ENCODE measurements at places on chromosomes 3 and 15. TPM values are rescaled to one million over a fixed set of nuclear protein-coding genes. Genes with fewer than 3 reads are reported as not detected.

DNA sequence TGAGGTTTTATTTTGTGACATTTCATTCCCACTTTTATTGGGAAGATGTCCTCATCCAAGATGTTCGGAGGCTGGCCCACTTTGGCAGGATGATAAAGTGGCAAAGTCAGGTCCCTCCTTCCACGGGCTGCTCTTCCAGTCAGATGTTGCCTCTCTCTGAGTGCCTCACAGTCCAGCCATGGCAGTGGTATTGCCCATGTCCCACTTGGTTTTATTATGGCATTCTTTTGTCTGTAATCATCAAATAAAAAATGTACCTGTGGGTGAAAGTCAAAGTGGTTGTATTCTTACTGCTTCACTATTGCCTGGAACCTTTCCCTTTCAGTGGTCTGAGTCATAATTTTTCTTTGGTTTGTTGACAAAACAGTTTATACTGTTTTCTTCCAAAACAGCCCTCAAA, 20.2 kb downstream of the ARNT2 start:
- no peak overlapping the region for H3K27ac ChIP-seq
- H3K4me3 ChIP-seq = no peak overlapping the region
- DNase-seq = no peak

DNA sequence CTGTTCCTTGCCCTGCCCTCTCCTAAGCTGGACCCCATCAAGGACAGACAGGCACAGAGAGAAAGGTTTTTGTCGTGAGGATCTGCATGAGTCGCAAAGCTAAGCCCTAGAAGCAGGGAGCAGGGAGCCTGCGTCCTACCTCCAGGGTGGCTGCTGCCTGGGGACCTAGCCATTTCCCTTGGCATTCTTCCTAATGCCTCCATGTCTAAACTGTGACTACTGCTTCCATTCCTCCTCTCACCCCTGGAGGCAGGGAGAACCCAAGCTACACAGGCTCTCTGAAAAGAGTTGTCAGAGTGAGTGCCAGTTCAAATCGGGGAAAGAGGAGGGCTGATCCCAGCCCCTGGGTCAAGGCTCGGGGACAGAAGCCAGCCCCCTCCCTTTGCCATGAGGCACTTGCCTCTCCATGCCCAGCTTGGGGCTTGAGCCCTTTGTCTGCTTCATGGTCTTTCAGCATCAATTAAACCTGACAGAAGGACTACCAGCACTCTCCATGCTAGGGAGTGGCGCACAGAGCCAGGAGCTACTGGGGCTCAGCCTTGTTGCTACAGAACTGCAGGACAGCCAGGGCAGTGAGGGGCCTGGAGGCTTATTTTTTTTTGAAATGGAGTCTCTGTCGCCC, 2.4 kb downstream of the GCHFR start:
- H3K4me1 ChIP-seq = peaks cover 37% of the 10 kb centered on the region
- no peak overlapping the region for H3K4me3 ChIP-seq
- peaks cover 17% of the 10 kb centered on the region for H3K36me3 ChIP-seq
- no peak for DNase-seq

DNA sequence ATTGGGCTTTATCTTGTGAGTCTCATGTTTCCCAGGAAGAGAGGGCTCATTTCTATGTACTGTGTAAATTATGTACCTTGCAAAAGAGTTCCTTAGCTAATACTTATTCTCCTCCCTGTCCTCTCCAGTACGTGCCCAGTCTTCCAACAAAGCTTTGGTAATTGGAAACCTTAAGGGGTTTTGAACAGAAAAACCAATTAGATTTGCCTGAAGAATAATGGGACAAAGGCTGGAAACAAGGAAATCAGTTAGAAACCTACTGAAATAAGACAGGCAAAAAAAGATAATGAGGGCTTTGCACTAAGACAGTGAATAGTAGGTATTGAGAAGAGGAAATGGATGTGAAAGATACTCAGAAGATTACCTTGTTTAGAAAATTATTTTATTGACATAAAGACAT, 82.5 kb downstream of the SPRED1 start:
- DNase-seq = no peak
- no peaks in the 10 kb centered on the region for H3K4me1 ChIP-seq
- peaks cover 11% of the 10 kb centered on the region for H3K36me3 ChIP-seq
- no peaks in the 10 kb centered on the region for H3K27me3 ChIP-seq

The SENP8 gene
- 6.5 TPM for total RNA-seq

The BCHE gene
- total RNA-seq = 2.3 TPM

The DPPA2 gene
- not detected for total RNA-seq

GRCh38 chr15:68668926-68669600, 90.3 kb downstream of the CORO2B start:
- no peak for DNase-seq
- H3K27me3 ChIP-seq = no peaks in the 10 kb centered on the region
- no peak overlapping the region for H3K4me3 ChIP-seq
- no peaks in the 10 kb centered on the region for H3K36me3 ChIP-seq
- peaks cover 9% of the 10 kb centered on the region for H3K4me1 ChIP-seq
- H3K27ac ChIP-seq = no peak overlapping the region

The EOGT gene
- total RNA-seq = 28.2 TPM

DNA sequence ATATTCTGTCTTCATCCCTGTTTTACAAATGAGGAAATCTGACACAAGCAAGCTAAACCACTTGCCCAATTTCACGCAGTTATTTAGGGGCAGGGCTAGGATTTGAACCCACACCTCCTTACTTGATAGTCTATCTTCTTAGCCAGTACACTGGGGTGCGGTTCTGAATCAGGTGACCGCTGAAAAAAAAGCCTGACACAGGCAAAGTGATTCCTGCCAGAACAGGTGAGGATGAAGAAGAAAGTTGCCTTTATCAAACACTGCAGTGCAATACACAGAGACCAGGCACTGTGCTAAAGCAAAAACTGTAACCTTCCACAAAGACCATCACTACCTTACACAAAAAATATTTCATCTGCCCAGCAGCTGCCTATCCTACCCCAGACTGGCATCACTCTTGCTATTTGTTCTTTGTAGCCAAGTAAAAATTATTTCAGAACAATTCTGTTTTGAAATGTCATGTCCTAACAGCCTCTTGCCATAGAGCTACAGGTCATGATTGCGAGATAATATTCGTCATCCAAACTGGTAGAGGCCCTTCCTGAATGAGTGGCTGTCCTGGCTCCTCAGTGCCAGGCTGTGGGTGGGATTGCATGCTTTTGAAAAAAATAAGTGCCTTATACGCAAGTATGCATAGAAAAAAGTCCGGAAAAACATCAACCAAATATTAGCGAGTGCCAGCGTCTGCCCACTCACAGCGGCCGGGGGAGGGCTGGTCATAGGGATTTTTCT, 142.3 kb upstream of the TPM1 start:
- peaks cover 62% of the 10 kb centered on the region for H3K4me1 ChIP-seq
- no peak overlapping the region for H3K4me3 ChIP-seq
- no peak for DNase-seq
- no peaks in the 10 kb centered on the region for H3K36me3 ChIP-seq
